ENCODE measurements at places on chromosomes 16 and 17. TPM values are rescaled to one million over a fixed set of nuclear protein-coding genes. Genes with fewer than 3 reads are reported as not detected.

AANAT gene
- total RNA-seq = not detected

CCL15 gene
- total RNA-seq = 9.4 TPM

HSPB9 gene
- 0.29 TPM for total RNA-seq

CTRB1 gene
- total RNA-seq = 15.0 TPM

PYDC1 gene
- total RNA-seq = not detected

TADA2A gene
- total RNA-seq = 14.5 TPM

NAGS gene
- 3.6 TPM for total RNA-seq

NACA2 gene
- total RNA-seq = not detected

HNF1B gene
- 142 TPM for total RNA-seq

NEUROD2 gene
- total RNA-seq = not detected

ARL17A gene
- total RNA-seq = 23.0 TPM

PIK3R6 gene
- total RNA-seq = 2.8 TPM

POLG2 gene
- 16.9 TPM for total RNA-seq

RBFOX1 gene
- total RNA-seq = 0.55 TPM

CMTM4 gene
- total RNA-seq = 67.9 TPM

RSKR gene
- total RNA-seq = 9.0 TPM

CES5A gene
- total RNA-seq = 2.2 TPM

RNF112 gene
- 7.3 TPM for total RNA-seq

OTOP2 gene
- total RNA-seq = not detected

GINS2 gene
- 0.81 TPM for total RNA-seq

SYCE1L gene
- total RNA-seq = 2.3 TPM

SHISA6 gene
- 0.75 TPM for total RNA-seq

Data from mucosa of gallbladder (tissue), 1 donor.